ENCODE measurements at places on chromosomes 5 and 9. TPM values are rescaled to one million over a fixed set of nuclear protein-coding genes. Genes with fewer than 3 reads are reported as not detected.

DNA sequence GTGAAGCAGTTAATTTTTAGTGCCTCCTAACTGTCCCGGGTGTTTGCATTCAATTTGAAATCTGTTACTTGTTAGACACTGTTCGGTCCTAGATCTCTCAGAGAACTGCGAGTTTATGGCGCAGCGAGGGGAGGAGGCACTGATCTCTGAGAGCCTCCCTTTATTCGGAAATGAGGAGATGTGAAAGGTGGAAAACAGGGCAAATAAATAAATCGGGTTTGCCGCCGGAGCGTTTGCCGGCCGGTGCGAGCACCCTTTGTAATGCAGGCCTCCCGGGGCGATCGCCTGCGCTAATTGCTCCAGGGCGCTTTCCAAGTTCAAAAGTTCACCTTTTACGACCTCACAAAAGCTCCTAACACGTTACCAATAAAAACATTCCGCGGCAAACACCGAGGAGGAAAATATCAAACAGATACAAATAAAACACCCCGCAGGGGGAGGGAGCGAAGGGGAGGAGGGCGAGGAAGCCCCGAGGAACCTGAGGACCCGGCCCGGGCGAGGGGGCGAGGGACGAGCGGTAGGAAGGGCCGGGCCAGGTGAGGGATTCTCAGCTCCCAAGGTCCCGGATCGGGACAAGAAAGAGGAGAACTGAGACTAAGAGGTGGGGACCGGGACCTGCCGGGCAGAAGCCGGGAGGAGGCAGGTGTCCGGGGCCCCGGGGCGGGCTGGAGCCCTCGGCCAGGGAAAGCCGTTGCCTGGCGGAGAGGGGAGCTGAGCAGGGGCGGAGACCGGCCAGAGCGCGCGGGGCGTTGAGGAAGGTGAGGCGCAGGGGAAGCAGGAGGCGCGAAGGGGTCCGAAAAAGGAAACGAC, 1.4 kb downstream of the NR6A1 start:
- DNase-seq = no peak

DNA sequence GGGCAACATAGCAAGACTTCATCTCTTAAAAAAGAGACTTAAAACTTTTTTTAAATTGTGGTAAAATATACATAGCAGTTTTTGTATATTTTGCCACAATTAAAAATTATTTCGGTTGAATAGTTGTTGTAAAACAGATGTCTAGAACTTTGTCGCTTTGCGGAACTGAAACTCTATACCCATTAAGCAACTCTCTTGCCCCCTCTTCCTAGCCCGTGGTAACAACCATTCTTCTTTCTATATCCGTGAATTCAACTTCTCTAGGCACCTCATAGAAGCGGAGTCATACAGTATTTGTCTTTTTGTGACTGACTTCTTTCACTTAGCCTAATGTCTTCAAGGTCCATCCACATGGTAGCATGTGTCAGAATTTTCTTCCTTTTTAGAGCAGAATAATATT, 43.3 kb downstream of the SPARC start:
- no peak for DNase-seq

GRCh38 chr9:87471746-87472145, 25.9 kb upstream of the DAPK1 start:
- no peak for DNase-seq

OR1J1 gene
- total RNA-seq = not detected

DNA sequence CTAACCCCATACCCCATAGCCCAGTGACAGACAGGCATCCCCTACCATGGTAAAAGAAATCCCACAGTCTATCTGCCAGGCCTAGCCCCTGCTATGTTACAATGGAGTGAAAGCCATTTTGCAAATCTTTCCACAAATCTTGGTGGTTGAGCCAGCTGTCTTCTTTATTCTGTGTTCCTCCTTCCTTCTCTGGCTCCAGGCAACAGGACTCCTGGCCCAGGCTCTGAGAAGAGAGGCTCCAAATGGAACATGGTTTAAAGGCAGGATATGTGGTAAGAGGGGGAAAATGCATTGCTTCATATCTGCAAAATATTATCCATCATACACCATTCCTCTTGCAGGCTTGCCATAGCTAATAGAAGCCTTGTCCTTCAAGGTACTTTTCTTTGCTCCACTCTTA, 25.2 kb downstream of the FGF1 start:
- no peak for DNase-seq

GRCh38 chr5:160524827-160525226, 103.2 kb downstream of the PTTG1 start:
- no peak for DNase-seq

IL9 gene
- not detected for total RNA-seq

DNA sequence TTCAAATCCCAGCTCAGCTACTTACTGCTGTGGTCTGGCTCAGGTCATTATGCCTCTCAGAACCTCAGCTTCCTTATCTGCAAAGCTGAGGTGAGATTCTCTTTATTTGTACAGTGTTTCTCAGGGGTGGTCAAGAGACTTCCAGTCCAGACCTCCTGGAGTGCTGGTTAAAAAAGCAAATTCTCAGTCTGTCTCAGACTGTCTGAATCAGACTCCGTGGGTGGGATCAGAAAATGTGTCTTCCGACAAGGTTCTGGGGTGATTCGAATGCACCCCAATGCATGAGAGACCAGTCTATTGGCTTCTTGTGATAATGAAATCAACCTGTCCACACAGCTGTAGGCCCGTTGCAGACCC, 137.7 kb upstream of the SMIM23 start:
- DNase-seq = no peak

DNA sequence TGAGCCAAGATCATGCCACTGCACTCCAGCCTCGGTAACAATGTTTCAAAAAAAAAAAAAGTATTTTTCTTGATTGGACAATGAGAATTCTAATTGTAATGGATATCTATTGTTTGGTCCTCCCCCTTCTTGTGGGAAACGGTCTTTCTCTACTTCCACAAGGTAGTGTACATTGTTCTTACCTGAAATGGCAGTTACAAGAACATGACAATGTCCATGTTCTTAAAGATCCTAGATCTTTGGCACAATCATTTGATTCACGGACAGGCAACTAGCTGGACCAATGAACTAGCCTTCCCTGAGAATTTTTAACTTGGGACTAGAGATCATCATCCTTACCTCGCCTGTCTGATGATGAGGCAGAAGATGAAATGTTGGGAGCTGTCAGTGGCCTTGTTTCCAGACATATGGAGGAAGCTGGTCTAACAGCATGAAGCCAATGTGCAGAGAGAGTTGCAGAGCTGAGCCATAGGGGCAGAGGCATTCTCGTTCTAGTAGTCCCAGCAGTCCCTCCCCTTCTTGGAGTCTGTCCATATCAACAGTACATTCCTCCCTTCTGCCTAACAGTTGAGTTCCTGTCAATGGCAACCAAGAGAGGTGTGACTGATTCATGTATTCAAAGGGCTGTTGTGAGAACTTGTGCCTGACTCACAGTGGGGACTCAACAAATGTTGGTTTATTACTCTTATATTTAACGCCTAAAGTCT, 2.1 kb upstream of the MARCHF6 start:
- peak; percentile 66 for DNase-seq

- DNase-seq = peak; percentile 12
These were observed 615 bp downstream of the PSMD5 start for GRCh38 chr9:120841930-120842684.

GRCh38 chr9:21559402-21560280, 77.5 kb upstream of the IFNE start:
- no peak for DNase-seq

- DNase-seq = no peak
These were observed 33.7 kb downstream of the LURAP1L start for GRCh38 chr9:12808569-12808968.

SLC27A6 gene
- total RNA-seq = not detected

HMMR gene
- total RNA-seq = 5.7 TPM

DNA sequence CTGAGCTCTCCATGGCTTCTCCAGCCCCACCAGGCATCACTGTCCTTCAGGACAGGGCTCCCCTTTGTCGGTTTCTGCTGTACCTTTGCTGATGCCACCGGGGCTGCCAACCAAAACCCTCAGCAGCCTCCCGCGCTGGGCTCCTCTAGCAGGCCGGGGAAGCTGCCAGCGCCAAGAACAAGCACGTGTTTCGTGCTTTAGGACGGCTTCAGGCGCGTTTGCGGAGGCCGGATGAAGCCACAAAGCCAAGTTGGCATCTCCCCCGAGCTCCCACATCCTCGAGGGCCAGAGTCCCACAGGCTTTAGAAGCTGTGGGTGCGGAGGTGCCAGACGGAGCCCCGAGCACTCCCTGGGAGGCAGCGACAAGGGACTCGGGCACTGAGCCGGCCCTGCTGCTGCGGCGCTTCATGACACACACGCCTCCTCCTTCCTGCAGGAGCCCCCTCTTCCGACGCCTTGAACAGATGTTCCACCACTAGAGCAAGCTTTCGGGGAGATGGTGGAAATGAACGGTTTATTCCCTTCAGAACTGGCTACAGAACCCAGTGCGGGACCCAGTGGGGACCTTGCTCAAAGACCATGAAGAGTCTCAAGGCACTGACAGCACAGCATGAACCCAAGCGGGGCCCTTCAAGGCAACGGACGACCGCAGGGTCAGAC, 36.7 kb downstream of the SARDH start:
- no peak for DNase-seq

DNA sequence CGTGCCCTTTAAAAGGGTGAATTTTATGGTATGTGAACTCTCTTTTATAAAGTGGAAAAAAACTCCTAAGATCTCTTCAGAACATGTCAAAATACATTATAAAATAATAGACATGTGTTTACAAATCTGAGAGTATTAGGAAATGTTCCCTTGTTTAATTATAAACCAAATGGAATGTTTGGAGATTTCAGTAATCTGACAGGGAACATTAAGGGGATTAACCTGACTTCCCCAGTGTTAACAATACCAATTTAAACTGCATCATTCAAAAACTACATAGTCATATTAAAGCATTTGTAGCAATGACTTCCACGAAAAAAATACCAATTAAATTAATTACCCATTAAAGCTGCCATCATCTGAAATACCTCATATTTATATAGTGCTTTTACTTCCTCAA, 1.6 kb upstream of the OCLN start:
- DNase-seq = no peak

CBY3 gene
- not detected for total RNA-seq

PCDHB7 gene
- total RNA-seq = 0.26 TPM

RANBP3L gene
- under 0.01 TPM for total RNA-seq

GRCh38 chr9:112771359-112772214, 21.0 kb downstream of the SNX30 start:
- no peak for DNase-seq

ORM1 gene
- not detected for total RNA-seq
